ENCODE measurements at places on chromosomes 13 and 19.

GRCh38 chr13:42592915-42593900 lies 19.3 kb downstream of the TNFSF11 start:
- DNase-seq, result peak; percentile 44

DNA sequence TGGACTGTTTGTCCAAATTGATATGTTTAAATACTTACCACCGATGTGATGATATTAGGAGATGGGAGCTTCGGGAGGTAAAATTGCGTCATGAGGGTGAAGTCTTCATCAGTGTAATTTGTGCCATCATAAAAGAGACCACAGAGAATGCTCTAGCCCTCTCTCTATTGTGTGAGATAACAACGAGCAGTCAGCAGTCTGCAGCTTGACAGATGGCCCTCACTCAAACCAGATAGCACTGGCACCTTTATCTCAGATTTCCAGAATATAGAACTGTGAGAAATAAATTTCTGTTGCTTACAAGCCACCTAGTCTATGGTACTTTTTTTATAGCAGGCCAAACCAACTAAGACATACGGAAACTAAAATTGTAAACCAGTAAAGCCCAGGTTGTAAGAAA lies 1718.9 kb upstream of the MIR17HG start:
- DNase-seq, result no peak

DNA sequence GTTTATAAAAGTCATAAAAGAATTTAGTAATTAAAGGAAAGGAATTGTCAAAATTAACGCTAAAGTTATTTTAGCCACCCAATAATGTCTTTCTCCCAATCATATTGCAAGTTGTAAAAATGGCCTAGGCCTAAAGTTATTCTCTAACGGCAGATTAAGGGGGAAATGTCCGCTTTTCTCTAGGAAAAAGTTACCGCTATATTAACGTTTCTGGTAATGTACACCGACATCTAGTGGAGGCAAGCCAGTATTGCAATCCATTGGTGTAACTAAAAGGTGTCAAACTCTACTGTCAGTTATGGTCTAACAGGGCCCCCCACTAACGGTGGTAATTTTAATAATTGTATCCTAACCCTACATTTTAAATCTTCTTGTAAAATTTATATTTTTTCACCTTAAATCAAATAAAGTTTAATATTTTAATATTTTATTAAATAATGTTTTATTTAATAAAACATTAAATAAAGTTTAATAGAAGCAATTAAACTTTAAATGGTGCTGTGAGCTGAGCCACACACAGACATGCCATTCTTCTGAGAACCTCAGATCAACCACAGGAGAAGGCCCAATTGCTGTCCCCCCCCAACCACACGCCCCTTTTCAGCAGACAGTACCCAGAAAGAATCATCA lies 35.9 kb upstream of the ZSCAN5A start:
- DNase-seq, result peak; percentile 86

- no peak for DNase-seq
These were observed 320.6 kb downstream of the ITGBL1 start for GRCh38 chr13:101773062-101773461.

GRCh38 chr19:44587963-44588770 lies 25.2 kb upstream of the IGSF23 start:
- DNase-seq, result no peak

- no peak for DNase-seq
These were observed 27.5 kb upstream of the TEX29 start for GRCh38 chr13:111292710-111293485.

DNA sequence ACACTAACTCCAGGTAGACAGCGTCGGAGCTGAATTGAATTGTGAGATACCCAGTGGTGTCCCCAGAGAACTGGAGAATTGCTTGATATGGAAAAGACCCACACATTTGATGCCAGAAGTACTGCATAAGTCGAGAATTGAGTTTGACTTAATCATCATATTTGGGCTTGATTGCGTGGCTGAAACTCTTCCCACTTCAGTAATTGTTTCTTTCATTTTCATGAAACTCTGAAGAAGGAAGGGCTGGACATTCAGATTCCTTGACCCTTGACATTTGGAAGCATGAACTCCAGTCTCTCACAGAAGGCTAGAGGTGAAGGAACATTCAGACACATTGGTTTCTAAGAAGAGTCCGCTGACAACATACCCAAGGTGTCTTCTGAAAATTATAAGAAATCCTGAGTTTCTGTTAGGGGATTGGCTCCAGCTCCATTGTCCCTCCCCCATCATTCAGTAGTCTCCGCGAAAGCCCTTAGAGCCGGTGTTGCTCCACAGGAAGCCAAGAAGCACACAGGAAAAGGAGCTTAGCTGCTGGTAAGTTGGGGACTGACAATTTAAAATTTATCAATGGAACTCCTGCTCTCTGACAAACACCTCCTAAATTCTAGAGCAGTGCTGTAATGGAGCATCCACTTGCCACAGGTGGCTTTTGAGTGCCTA lies at the start of gene FPR2:
TSS of gene FPR2 (plus strand) at position 484 of the 660 bp plus-strand sequence. CDS start 7,479 bp downstream, outside the sequence.
- no peak for DNase-seq

- DNase-seq, result no peak
These were observed 1.3 kb upstream of the TEKTIP1 start for GRCh38 chr19:3537438-3538240.

DNA sequence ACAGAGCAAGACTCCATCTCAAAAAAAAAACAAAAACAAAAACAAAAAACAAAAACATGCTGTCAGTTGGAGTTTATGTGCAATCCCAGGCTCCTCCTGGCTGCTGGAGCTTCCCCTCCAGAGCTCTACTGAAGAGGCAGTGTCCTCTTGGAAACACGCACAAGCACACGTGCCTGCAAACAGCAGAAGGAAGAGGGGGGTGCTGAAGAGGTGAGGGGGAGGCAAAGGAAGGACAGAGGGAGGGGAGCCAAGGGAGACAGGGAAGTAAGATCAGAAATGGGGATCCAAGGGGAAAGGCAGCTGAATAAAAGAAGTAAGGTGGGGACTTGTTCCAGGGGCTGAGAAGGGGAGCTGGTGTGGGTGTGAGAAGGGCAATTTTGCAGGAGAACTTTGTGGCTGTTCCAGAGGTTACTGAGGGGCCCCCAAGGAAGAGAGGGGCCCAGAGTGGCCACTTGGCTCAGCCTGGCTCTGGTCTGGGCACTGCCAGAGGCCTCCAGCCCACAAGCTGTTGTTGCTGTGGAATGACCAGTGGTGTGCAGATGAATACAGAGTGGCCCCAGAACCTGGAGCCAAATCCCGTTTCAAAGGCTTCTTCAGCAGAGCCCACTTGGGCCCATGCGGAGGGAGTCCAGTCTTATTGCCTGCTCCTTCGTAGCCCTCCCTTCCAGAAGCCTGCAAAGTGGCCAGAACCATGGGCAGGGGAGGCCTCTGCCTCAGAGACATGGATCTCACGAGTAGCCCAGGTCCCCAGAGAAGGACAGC lies 34.4 kb downstream of the LYL1 start:
- DNase-seq, result no peak

GRCh38 chr13:46295491-46296114 lies 83.9 kb downstream of the LRRC63 start:
- peak; percentile 29 for DNase-seq

DNA sequence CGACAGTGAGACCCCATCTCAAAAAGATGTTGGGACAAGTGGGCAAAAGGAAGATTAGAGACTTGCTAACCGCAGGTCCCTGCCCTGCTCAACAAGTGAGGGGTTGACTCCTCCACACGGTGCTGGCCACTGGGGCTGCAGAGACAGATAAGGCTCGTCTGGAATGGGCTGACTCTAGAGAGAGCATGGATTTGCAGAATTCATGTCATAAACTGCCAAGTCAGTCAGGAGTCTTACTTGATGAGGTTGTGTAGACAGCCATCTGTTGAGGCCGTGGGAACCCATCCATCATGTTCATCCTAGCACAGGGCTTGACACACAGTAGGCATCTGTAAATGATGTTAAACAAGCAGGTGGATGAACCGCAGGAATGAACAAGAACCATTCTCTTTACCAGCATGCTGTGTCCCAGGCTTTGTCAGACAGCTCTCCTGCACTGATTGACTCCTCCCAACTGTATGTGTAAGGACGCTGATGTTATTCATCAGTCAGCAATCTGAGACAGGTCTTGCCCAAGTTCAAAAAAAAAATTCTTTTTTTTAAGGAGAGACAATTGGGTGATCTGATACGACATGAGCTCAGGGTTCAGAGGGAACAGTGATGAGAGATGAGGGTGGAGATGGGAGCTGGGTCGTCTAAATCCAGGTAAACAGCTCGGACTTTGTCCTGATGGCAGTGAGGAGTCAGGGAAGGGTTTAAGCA lies 8.8 kb downstream of the PAF1 start:
- no peak for DNase-seq

- no peak for DNase-seq
These were observed 3.7 kb upstream of the SOX21 start for GRCh38 chr13:94716016-94716415.

DNA sequence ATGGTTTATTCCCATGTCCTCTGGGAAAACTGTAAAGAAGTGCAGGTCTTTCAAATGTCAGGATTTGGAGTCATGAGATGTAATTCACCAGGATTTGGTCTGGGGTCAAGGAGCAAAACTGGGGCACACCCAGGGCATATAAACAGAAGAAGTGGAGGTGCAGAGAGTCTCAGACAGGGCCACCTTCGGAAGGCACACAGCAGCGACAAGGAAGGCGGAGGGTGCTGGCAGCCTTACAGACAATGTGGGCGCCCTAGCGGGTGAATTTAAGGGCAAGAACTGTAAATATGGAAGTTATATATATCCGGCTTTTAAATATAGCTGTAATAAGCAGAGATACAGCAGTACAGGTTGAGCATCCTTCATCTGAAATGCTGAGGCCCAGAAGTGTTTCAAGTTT lies 31.2 kb downstream of the DHRS12 start:
- no peak for DNase-seq

DNA sequence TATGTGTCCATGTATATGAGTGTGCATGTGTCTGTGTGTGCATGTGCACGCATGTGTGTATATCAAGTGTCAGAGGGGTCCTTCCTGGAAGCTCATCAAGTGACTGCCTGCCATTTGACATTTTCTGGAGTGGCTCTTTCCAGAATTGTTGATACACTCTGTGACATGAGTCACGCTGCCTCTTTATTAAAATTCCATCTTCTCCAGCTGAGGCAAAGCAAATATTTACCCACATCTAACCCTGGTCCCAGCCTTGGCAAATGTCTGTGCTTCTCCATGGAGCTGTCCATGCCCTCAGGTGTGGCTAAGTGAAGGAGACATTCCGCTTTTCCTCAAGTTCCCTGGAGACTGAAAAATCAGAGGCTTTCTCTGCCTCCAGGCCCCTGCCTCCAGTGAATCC lies 88.2 kb upstream of the MBNL2 start:
- DNase-seq, result no peak

GRCh38 chr13:41060082-41060723 lies 1.1 kb upstream of the WBP4 start:
- DNase-seq, result peak; percentile 96

- no peak for DNase-seq
These were observed 82.4 kb downstream of the EFNB2 start for GRCh38 chr13:106453101-106453500.

DNA sequence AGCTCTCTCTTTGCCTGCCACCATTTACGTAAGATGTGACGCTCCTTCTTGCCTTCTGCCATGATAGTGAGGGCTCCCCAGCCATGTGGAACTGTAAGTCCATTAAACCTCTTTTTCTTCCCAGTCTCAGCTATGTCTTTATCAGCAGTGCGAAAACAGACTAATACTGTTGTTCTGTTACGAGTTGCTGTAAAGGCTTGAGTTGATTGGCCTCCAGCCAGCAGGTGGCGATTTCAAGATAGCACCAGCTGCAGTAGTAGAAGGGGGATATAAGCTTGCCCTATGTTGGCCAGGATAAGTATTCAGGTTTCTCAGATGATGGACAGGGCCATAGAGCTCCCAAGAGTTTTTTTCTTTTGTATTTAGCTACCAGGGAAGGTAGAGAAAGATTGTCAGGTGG lies 385.5 kb downstream of the MZT1 start:
- no peak for DNase-seq

- no peak for DNase-seq
These were observed 300.6 kb downstream of the COG6 start for GRCh38 chr13:39956036-39956435.

DNA sequence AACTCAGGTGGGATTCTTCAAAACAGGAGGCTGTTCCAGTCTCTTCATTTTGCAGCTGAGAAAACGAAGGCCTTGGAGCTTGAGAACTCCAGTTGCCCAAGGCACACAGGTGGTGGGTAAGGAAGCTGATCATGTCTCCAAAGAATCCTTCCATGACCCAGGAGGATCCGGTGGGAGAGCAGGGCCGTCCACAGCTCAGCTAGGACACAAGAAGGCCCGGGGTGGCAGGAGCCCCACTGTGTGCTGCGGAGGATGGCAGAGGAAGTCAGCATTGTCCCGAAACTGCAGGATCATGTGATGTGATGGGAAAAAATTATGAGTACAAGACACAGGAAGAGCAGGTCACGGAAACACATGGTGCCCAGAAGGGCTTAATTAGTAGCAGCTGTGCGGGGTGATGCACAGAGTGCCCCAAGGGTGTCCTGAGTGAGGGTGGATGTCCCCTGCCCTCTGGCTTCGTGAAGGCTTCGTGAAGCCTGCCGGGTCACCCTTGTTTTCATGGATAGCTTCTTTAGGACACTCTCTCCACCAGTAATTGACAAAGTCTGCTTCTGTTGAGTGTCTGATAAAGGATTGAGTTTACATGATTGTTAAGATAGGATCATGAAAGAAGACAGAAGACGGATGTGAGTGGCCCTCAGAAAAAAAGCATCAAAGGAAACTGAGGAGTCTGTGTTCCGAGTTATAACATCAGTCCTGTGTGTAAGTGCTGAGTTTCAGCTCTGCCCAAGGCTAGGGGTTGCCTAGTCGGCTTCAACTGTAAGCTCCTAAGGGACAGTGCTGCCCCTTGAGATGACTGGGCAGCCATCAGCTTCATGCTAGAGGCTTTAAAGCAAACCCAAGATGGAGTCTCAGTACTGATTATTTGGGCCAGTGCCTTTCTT lies 33.8 kb upstream of the SACS start:
- peak; percentile 51 for DNase-seq

DNA sequence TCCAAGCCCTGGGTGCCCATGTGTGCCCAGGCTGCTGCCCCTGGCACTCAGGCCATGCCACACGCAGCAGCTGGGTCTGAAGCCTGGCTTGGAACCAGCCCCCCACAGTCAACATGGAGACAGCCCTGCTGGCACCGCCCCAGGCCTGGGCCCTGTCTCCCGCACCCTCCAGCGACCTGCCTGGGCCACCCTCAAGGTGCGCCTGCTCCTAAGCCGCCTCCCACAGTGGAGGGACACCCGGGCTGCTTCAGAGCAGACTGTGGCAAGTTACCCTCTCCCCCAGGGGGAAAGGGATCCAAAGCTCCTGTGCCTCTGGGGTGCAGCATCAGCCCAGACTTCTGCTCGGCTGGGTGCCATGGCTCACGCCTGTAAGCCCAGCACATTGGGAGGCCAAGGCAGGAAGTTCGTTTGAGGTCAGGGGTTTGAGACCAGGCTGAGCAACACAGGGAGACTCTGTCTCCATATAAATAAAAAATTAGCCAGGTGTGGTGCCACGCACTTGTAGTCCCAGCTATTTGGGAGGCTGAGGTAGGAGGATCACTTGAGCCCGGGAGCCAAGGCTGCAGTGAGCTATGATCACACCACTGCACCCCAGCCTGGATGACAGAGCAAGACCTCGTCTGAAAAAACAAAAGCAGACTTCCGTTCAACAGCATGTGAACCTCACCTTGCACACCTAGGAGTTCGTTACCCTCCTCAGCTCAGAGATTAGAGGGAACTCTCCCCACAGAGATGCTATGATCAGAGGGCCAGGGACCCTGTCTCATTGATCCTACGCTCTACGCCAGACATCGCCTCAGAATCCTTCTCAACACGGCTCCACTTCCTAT lies 15.6 kb downstream of the ELL start:
- DNase-seq, result no peak

- no peak for DNase-seq
These were observed 15.5 kb upstream of the AMER2 start for GRCh38 chr13:25187596-25187995.

- DNase-seq, result no peak
These were observed 140.6 kb downstream of the IRS2 start for GRCh38 chr13:109645831-109646230.

Measured in eye (tissue), 1 donor.